NCI-H1105 (cell line): ENCODE measurements at places on chromosomes 12 and 14.

GRCh38 chr12:132588821-132589669, 21.3 kb downstream of the LRCOL1 start:
- no peak for DNase-seq

DNA sequence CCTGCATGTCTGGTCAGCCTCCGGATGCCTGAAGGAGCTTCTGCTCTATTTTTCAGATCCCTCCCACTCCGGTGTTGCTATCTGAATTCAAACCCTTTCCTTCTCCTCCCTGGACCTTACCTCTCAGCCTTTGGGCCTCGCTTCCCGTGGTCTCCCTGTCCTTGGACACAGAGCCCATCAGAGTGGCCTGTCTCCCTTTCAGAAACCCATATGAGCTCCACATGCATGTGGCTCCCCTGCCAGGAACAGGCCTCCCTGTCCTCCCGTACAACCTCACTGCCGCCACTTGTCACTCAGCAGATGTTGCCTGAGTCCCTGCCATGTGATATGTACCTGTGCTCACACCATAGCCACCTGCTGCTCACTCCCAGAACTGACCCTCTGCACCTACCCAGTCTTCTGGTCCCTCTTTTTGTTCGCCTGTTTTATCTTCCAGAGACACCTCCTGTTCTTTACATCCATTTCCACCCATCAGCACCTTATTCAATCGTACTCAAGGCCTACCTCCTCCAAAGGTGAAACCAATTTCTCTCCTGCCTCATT, 182.5 kb downstream of the ZFP36L1 start:
- DNase-seq = no peak

DNA sequence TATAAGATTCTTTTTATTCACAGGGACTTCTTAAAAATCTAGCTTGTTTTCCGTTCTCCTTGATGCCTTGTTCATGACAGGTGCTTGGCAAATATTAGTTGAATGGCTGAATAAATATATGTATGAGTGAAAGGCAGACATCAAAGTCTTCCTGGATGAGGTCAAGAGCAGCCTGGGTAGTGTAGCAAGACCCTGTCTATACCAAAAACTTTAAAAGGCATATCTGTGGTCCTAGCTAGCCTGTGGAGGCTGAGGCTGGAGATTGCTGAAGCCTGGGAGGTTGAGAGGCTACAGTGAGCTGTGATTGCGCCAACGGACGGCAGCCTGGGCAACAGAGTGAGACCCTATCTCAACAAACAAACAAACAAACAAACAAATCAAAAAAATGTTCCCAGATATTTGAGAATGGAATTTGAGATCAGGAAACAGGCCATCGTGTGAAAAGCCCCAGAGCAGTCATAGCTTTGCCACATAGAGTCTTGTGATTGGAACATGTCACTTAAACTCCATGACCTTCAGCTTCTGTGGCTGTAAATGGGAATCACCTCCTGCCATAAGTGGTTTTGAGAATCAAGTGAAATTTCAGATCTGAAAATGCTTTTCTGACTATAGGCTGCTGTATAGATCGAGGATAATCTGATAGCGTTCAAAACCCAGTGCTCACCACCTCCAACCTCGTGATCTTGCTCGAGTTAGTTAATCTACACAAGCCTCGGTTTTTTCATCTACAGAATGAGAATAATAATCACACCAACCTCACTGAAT, 64.3 kb downstream of the ZFP36L1 start:
- no peak for DNase-seq

DNA sequence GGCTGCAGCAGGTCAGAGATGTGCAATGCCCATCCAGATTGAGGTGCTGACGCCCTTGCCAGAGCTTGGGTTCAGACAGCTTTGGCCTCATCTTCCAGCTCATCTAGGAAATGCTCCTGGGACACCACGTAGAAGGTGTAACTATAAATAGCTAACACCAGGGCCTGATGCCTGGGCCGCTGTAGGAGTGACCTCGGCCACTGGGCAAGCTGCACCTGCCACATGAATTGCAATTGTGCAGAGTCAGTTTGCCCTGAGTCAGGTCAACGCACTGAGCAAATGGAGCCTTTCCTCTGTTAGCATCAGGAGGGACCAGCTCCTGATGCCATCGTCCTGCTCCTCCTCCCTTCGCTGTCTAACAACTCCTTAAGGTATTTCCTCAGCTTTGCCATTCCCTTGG, 17.4 kb upstream of the DNM1L start:
- DNase-seq = no peak

DNA sequence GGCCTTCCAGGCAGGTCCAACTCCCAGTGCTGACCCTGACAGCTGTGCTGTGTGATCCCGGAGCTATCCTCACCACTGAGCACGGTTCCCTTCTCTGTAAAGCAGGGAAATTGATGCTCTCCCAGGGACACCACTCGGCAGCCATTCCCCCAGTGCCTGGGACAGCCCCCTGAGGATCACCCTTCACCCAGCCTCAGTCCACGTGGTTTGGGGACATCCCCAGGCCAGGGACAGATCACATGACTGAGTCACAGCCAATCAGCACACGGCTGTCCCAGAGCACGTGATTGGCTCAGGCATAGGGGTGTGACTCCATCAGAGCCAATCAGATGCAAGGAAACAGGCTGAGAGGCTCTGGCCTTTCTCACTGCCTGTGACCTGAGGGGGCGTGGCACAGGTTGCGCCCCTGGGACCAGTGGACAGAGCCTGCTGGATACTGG, 68.8 kb upstream of the SFSWAP start:
- DNase-seq = no peak
